ENCODE measurements at places on chromosomes 7 and 10.

DNA sequence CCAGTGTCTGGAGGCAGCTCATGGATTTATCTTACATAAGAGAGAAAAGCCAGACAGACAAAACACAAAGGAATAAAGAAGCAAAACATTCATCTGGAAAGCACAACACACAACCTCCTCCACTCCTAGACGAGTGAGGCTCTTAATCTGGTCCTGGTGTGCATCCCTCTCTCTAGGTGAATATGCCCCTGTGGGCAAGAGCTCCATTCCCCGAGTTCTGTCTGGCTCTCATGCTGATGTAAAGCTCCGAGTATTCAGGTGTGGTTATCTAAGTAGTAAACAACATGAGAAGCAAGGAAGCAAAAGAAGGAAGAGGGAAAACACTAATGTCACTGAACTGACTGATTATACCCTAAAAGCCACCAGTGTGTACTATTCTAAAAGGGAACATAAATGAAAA, 47.9 kb upstream of the FEZF1 start:
- no peak for DNase-seq

- DNase-seq: no peak
Observed at GRCh38 chr7:103932389-103932788, 57.1 kb downstream of the RELN start.

GRCh38 chr7:152596824-152597223, 79.1 kb downstream of the XRCC2 start:
- DNase-seq: no peak

DNA sequence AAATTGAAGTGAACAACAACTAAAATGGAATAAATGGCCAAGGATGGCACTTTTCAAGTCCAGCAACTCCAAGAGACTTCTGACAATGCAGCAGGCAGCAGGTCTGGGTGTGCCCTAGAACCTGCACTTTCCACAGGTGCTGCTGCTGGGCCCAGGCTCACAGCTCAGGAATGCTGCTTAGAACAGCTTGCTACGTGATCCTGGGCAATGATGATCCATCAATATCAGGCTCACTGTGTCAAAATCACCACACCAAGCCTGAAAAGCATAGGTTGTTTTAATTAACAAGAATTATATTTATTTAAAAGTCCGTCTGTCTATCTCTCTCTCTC, 148.4 kb downstream of the TNS3 start:
- no peak for DNase-seq

DNA sequence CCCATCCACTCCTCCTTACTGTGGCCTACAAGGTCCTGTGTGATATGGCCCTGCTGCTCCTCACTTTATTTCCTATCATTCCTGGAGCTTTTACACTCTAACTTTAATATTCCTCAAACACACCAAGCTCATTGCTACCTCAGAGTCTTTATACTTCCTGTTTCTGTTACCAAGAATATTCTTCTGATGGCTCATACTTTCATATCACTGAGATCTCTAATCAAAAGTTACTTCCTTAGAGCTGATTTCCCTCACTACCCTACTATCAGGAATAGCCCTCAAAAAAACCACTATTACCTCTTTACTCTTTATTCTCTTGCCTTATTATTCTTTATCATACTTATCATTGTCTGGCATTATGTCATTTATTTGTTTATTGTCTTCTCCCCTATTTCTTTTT, 5.8 kb upstream of the PPP3CB start:
- DNase-seq: no peak

- no peak for DNase-seq
Observed at GRCh38 chr7:74454925-74455288, 1.2 kb downstream of the GTF2IRD1 start.

GRCh38 chr7:13551503-13551902, 438.0 kb downstream of the ETV1 start:
- no peak for DNase-seq

DNA sequence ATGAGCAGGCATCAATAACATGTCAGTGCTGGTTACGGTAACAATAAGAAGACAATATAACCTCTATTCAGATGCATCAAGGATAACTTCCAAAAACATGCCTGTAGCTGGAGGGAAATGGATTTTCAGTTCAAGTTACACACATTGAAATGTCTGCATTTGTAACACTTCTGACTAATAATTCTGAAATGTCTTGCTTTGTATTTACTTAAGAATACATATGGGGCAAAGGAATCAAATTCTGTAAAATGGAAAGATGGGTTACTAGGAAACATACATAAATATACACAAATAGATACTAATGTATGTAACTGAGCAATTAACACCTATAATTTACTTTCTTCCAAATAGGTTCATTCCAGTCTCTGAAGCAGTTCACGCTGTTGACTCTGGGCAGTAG, 18.6 kb upstream of the MTPN start:
- no peak for DNase-seq

- no peak for DNase-seq
Observed at GRCh38 chr10:71726580-71727104, 7.1 kb upstream of the C10orf105 start.

DNA sequence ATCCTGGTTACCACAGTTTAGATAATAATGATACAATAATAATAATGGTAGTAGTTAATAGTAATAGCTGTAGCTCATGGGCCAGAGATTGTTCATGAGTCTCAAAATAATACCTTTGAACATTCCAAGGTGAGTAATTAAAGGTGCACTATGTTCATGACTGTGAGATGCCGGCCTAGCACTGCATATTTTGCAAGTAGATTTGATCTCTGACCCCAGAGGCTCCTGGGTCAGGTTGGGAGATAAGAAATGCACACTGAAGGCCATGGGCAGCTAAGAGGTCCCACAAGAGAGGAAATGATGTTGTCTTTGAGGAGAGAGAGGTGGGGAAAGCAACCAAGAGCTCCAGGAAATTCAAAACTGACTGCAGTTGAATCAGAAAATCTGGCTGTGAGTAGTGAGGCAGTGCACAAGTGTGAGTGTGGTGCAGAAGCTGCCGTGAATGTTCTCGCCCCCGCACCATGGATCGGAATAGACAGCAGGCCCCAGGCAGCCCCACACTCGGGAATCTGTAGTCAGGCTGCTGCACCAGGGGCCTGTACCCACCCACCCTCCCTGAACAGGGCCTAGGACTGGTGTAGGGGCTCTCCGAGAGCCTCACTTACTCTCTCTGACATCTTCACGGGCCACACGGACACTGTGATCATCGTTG, 11.9 kb downstream of the CPXM2 start:
- no peak for DNase-seq

DNA sequence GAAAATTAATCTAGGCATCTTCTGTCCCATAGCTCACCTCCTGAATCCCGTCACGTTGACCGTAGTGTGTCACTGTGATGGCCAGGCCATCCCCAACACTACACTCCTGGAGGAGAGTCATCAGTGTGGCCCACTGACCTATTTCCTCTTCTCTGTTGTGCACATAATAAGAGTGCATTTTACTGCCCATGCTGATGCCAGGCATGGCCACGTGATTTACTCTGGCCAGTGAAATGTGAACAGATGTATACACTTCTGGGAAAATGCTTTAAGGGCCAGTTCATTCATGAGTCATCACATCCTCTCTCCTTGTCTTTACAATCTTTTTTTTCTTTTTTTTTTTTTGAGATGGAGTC, 101.9 kb upstream of the PIP4K2A start:
- DNase-seq: no peak

DNA sequence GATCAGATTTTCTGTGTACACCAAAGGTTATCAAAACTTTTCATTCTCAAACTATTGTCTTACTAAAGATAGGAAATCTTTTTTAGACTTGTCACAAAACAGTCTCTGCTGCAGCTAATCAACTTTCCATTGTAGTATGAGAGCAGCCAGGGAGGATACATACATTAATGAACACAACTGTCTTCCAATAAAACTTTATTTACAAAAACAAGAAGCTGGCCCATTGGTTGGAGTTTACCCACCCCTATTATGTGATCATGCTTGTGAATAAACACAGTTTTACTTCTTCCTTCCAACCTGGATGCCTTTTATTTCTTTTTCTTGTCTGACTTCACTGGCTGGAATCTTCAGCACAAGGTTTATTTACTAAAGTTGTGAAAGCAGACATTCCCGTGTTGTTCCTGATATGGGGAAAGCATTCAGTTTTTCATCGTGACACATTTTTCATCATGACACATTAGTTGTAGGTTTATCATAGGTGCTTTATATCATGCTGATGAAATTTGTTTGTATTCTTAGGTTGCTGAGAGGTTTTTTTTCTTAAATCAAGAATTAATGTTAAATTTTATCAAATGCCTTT, 98.5 kb upstream of the CDK13 start:
- DNase-seq: no peak

DNA sequence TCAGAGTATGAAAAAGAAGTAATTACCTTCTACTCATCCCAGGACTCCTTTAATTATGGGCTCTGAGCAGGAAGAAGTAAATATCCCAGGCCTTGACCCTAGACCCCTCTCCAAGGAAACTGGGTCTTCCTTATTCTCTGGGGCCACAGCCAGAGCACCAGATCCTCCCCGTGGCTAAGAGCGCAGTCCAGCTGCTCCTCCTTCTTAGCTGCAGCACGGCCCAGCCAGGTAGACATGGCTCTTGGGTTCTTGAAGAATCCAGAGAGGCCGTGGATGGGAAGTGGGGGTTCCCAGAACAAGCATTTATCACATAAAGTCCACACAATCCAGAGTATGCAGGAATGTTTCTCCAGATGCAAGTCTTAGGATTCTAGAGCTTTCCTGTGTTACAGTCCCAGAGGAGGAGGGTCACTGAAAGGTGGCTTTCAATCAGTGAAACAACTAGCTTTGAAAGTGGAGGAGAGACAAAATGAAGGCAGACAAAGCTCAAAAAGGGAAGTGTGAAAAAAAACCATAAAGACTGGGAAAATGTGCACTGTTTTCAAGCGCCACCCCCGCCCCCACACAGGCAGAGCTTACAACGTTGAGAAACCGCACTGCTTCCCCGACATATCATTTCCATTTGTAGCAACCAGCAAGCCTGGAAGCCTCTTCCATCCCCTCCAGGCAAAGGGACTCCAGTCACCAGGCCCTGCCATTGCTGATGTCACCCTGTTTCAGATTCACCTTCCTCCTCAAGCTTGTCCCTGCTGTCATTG, 396.5 kb upstream of the MKI67 start:
- DNase-seq: no peak

DNA sequence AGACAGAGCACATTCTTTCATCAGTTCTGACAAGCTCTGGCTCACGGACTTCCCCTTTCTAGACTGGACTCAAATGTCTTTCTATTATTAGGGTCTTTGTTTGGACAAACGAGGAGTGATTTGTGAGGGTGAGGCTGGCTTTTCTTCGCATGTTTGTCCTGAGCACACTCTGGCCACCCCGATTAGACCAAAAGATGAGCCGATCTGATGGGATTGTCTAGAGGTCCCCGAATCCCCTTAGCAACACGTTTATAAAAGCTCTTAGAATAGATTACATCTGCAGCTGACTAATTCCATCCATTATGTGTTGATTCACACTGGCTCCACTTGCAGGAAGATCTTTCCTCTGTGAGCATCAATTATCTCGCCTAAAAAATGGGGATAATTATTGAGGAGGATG, 675.4 kb upstream of the AUTS2 start:
- DNase-seq: no peak

- no peak for DNase-seq
Observed at GRCh38 chr7:36887233-36887632, 162.9 kb upstream of the AOAH start.

GRCh38 chr7:70589590-70589989, 542.4 kb upstream of the GALNT17 start:
- no peak for DNase-seq

DNA sequence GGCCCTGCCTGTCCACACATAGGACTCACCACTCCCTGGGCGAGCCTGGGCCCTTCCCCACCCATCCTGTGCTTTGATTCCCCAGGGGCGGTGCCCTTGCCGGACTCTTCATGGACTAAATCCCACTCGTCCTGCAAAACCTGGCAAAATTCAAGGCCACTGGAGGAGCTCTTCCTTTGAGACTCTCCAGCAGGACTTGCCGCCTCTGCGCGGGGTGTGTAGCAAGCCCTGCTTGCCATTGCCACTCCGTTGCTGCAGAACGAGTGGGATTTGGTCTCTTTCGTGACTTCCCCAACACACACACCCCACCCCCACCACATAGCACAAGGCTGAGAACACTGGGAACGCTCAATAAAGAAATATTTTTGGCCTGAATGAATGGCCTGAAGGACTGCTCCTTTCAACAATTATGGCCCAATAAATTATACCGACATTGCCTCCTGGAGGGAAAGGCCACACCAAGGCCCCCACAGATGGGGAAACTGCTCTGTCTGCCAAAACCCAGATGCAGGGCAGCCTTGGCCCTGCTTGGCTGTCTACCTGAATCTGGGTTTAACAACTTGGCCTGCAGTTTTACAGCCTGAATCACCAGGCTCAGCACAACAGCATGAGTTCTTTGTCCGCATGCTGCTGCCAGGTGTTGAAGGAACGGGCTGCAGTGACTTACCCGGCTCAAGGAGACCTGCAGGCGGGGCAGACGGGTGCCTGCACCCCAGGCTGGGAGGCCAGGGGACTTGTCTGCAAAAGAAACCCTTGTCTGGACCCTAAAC, 72.8 kb upstream of the KAT6B start:
- DNase-seq: no peak

- no peak for DNase-seq
Observed at GRCh38 chr7:106283831-106284713, 711 bp downstream of the NAMPT start.

DNA sequence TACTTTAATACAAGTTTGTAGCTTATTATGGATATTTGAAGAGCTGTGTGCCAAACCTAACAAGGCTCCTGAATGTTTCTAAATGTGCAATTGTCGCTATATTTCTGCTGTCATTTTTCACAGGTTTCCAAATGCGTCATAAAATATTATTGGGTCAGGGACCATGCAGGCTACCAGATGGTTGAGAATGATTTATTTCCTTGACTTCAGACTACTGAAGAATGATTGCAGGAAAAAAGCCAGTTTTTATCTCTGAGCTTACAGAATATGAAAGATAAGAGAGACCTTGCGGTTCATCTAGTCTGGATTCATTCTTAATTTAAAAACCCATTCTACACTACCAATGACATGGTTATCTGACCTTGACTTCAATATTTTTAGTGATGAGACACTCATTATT, 55.2 kb downstream of the TSPAN12 start:
- DNase-seq: no peak

DNA sequence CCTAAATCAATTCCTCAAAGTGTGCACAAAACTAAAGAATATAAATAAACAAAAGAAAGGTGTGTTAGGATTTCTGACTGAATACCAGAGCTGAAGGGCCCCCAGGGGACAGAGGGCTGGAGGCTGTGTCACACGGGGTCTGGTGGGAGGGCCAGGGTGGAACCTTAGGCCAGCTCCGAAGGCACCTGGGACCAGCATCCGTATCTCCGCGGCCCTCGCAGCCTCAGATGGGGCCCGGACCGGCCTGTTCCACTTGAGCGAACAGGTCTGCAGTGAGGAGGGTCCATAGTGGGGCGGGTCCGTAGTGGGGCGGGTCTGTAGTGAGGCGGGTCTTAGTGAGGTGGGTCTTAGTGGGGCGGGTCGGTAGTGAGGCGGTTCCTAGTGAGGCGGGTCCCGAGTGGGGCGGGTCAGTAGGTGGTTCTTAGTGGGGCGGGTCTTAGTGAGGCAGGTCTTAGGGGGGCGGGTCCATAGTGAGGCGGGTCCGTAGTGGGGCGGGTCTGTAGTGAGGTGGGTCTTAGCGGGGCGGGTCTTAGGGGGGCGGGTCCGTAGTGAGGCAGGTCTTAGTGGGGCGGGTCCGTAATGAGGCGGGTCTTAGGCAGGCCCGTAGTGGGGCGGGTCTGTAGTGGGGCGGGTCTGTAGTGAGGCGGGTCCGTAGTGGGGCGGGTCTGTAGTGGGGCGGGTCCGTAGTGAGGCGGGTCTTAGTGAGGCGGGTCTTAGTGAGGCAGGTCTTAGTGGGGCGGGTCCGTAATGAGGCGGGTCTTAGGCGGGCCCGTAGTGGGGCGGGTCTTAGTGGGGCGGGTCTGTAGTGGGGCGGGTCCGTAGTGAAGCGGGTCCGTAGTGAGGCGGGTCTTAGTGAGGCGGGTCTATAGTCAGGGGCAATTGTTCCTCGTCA, 15.1 kb downstream of the GPR146 start:
- DNase-seq: no peak

All from esophagus muscularis mucosa (tissue), 4 donors.